CD4-positive, alpha-beta T cell treated with Interleukin-4 for 4 hours (primary cell): ENCODE measurements at places on chromosomes 16 and 17.

- no peak for DNase-seq
Measured at GRCh38 chr16:50616883-50617645, 64.0 kb downstream of the SNX20 start.

DNA sequence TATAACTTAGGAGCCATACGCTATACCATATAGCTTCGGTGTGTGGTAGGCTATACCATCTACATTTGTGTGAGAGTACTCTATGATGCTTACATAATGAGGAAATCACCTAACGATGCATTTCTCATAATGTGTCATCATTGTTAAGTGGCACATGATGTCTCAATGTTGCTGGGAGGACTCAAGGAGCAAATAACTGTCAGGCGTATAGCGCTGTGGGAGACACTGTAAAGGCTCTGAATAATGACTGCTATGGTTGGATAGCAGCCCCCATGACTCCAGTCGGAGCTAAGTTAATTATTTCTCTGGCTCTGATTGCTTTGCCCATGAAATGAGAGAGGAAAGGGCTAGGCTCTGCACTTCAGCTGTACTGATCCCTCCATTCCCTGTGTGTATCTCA is 197.2 kb downstream of the RGS9 start:
- no peak for DNase-seq

- DNase-seq = no peak
Measured at GRCh38 chr17:32742681-32743538, 134.0 kb downstream of the MYO1D start.

GRCh38 chr17:80345321-80345720 is 69.6 kb upstream of the ENDOV start:
- DNase-seq = no peak

GRCh38 chr17:18100616-18101015 is 7.9 kb upstream of the MYO15A start:
- no peak for DNase-seq
